Neural progenitor cell (in vitro differentiated cells): ENCODE measurements at places on chromosomes 4 and X. TPM values are rescaled to one million over a fixed set of nuclear protein-coding genes. Genes with fewer than 3 reads are reported as not detected.

Gene MAGT1
- total RNA-seq: 55.1 and 70.0 TPM in 2 replicates

Gene CACNA1F
- total RNA-seq: 1.1 and 4.9 TPM in 2 replicates

GRCh38 chr4:86586160-86586572, 7.9 kb upstream of the PTPN13 start:
- no peak overlapping the region for H3K4me3 ChIP-seq
- peaks cover 24% of the 10 kb centered on the region for H3K4me1 ChIP-seq
- H3K27me3 ChIP-seq: no peaks in the 10 kb centered on the region
- no peak for DNase-seq
- no peak overlapping the region for H3K27ac ChIP-seq

DNA sequence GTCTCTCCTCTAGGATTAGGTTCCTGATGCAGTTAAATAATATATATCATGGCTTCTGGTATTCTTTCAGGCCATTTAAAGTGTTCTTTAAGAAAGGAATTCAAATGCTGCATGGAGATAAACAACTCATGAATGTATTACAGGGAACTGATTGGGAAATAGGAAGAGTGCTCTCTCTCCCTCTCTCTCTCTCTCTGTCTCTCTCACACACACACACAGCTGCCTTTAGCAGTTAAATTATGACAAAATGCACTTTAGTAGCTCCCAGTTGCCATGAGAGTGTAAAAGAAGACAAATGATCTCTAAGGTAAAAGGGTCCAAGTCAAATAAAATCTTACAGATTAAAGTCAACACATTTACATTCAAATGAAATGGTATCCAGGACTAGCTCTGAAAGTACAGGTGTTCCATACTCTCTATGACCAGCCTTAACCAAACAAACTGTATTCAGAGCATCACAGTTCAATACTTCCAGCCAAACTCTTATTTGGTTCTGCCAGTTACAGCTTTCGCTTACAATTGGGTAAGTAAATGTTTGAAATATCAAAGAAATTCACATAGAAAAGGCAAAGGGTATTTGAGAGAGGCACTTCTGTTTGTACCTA, 94.7 kb upstream of the CXXC4 start:
- no peak overlapping the region for H3K4me3 ChIP-seq
- no peak overlapping the region for H3K27ac ChIP-seq
- H3K27me3 ChIP-seq: no peaks in the 10 kb centered on the region
- H3K36me3 ChIP-seq: no peaks in the 10 kb centered on the region

GRCh38 chr4:129916991-129917390, 821.0 kb downstream of the C4orf33 start:
- H3K4me1 ChIP-seq: no peaks in the 10 kb centered on the region
- DNase-seq: no peak
- H3K27ac ChIP-seq: no peak overlapping the region
- no peaks in the 10 kb centered on the region for H3K36me3 ChIP-seq

- H3K27ac ChIP-seq: no peak overlapping the region
- no peak overlapping the region for H3K4me3 ChIP-seq
- DNase-seq: no peak
- H3K27me3 ChIP-seq: no peaks in the 10 kb centered on the region
- no peaks in the 10 kb centered on the region for H3K36me3 ChIP-seq
Observed at GRCh38 chrX:79036157-79036880, 91.1 kb downstream of the P2RY10 start.

GRCh38 chr4:5973033-5973432, 45.2 kb downstream of the C4orf50 start:
- peaks cover 9% of the 10 kb centered on the region for H3K4me1 ChIP-seq
- H3K4me3 ChIP-seq: no peak overlapping the region
- peaks cover 7% of the 10 kb centered on the region for H3K27me3 ChIP-seq
- no peak for DNase-seq

DNA sequence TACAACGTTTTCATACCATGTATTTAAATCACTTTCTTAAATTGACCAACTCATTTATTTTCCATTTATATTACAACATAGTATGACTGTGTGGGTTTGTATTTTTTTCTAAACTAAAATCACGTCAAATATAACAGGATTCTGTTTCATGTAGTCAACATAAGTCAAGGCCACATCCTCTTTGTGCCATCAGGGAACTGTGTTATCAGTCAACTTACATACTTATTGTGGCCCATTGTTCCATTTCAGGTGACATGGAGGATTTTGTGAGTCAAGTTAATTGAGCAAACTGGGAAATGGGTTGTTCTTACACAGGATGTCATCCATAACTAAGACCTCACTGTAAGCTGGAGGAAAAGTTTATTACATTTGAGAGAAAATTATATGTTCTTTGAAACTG, 35.9 kb downstream of the STK26 start:
- no peaks in the 10 kb centered on the region for H3K4me1 ChIP-seq
- no peaks in the 10 kb centered on the region for H3K27me3 ChIP-seq
- no peaks in the 10 kb centered on the region for H3K36me3 ChIP-seq
- H3K4me3 ChIP-seq: no peak overlapping the region

- H3K4me3 ChIP-seq: no peak overlapping the region
- no peaks in the 10 kb centered on the region for H3K27me3 ChIP-seq
- H3K4me1 ChIP-seq: no peaks in the 10 kb centered on the region
- no peak for DNase-seq
Observed at GRCh38 chrX:150602743-150603142, 34.3 kb downstream of the MTM1 start.

GRCh38 chr4:132101526-132101925, 1047.6 kb upstream of the PCDH10 start:
- no peak overlapping the region for H3K4me3 ChIP-seq
- H3K27me3 ChIP-seq: no peaks in the 10 kb centered on the region
- DNase-seq: no peak
- H3K36me3 ChIP-seq: no peaks in the 10 kb centered on the region
- H3K4me1 ChIP-seq: no peaks in the 10 kb centered on the region
- H3K27ac ChIP-seq: no peak overlapping the region
